AML-193 (cell line): ENCODE measurements at places on chromosomes 16 and 17.

- no peak for DNase-seq
Measured at GRCh38 chr16:57566436-57566835, 24.0 kb downstream of the ADGRG5 start.

- no peak for DNase-seq
Measured at GRCh38 chr16:79994418-79994817, 393.9 kb upstream of the MAF start.

DNA sequence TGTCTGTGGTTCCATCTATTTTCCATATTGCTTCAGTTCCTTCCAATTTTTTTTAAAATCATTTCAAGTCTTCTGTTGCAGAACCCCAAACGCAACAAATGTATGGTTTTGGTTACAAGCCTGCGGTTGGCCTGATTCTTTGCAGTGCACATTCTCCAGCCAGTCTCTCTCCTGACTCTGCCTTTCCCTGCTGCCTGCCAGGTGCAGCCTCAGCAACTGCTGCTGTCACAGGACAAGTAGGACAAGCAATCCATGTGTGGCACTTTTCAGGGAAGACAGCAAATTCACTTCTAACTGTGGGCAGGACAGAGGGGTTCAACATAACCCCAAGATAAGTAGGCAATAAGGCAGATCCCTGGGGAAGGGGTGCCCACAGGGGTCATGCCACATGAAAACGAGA, 24.2 kb downstream of the EMP2 start:
- no peak for DNase-seq

GRCh38 chr17:33864758-33865229, 390.3 kb upstream of the CCL2 start:
- no peak for DNase-seq

- DNase-seq: no peak
Measured at GRCh38 chr16:77322757-77323156, 112.1 kb downstream of the ADAMTS18 start.
